ENCODE measurements at places on chromosomes 12 and 14.

DNA sequence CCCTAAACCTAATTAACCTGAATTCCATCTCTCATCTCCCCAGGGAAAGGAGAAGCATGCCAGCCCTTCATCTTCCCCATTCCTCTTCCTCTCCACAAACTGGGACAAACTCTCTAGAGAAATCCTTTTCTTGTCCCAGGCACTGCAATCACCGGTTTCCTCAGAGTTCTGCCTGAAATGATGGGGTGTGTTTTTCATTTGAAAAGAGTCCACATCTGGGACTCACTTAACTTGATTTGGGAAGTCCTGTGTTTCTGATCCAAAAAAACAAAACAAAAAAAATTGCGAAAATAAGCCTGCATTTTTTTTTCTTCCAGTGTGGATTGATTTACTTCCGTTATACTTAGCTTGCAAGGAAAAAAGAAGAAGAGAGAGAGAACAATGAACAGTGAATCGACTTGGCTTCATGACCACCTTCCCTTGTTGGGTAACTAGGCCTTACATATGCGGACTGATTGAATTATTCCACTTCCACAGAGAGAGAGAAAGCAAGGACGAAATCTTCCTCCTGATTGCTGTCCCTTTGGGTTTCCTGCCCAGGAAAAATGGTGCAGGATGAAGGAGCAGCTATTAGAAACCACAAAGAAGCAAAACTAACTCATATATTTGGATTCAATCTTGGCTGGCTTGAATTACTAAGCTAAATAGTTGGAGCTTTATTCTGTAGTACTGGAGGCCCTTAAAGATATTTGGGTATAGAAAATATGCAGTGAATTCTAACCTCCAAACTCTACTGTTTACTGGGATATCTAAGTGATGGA lies 506.2 kb upstream of the TBX3 start:
- no peak for DNase-seq

DNA sequence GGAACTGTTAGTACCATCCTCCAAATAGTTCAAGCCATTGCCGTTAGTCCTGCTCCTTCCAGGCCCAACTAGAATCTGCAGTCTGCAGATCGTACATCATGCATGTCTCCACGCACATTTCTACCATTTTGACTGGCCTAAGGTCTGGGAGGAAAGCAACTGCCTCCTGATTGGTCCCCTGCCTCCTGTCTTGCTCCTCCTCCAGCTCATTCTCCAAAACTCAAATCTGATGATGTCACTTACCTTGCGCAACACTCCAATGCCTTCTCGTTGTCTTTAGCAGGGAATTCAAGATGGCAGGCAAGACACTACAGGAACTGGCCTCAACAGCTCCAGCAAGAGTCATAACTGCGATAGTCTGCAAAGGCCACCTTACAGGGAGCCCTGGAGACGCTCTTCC lies 9.7 kb upstream of the HCAR1 start:
- DNase-seq, result no peak

GRCh38 chr12:13597166-13597565 lies 384.2 kb downstream of the GRIN2B start:
- DNase-seq, result no peak

- no peak for DNase-seq
These were observed 47.3 kb downstream of the PTPN11 start for GRCh38 chr12:112466011-112466422.

DNA sequence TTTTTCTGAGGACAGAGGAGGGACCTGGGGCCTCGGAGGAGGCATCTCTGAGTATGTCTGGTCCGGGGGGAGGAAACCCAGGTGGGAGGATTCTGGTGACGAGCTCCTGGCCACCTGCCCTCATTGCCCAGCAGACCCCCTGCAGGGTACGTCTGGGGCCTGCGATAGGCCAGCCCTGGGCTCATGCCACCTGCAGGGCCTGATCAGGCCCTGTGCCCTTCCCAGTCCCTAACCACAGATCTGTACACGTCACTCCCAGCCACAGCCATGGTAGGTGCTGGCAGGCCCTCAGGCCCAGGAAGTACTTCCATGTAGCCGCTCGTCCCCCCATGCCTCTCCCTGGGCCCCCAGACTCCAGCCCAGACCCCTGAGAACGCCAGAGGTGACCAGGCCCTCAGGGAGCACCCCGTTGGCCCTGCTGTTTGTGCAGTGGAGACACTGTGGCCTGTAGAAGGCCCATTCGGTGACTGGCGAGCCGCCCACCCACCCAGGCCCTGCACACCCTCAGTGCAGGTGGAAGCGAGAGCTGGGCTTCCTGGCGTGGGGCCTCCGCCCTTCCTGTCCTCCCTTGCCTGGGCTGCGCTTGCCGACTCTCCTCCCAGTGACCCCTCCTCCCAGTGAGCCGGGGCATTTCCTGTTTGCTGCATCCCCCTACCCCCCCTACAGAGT lies 5.7 kb downstream of the INF2 start:
- DNase-seq, result no peak

DNA sequence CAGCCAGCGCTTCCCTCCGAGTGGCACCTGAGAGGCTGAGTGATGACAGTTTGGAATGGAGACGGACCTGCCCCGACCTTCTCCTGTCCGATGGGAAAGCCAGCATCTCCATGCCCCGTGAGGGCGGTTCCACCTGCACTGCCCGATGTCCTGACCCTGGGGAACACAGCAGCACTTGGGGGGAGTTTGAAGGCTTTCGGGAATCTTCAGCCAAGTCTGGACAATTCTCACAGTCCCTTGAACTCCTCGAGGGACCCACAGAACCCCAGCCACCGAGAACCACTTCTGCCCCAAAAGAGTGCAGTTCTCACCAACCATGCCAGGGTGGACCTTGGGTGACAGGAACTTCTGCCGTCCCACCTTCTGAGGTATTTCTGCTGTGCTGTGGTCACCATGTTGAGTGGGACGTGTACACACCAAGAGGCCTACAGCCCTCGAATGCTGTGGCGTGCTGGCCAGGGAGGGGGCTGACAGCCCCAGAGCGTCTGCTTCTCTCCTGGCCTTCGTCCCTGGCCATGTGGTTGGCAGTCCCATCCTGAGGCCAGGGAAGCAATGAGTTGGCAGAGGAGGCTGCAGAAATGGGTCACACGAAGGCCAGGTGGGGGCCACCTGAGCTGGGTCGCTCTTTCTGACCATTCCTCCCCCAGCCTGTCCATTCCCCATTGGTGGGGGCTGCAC lies 1.0 kb downstream of the CLBA1 start:
- no peak for DNase-seq

GRCh38 chr12:26276709-26277108 lies 81.3 kb downstream of the SSPN start:
- no peak for DNase-seq

DNA sequence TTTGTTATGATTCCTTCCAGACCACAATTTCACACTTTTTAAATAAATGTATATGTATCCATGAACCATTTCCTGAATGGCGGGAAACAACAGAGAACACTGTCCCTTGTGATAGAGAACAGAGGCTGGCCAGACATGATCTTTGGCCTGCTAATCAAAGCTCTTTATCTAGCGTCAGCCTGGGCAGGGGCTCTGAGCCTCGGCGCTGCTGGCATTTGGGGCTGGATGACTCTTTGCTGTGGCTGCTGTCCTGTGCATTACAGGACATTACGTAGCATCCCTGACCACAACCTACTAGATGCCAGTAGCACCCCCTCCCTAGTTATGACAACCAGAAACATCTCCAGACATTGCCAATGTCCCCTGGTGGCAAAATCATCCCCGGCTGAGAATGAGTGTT lies 77.7 kb downstream of the DNAH10 start:
- DNase-seq, result no peak

GRCh38 chr12:112970391-112970790 lies 7.9 kb upstream of the OAS2 start:
- DNase-seq, result no peak

DNA sequence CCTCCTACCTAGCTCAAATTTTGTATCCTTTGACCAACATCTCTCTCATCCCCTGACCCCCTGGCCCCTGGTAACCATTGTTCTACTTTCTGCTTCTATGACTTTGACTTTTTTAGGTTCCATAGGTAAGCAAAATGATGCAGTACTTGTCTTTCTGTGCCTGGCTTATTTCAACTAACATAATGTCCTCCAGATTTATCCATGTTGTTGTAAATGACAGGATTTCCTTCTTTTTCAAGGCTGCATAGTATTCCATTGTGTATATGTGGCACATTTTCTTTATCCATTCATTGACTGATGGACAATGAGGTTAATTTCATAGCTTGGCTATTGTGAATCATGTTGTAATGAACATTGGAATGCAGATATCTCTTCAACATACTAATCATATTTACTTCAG lies 170.1 kb downstream of the DPY19L2 start:
- no peak for DNase-seq

DNA sequence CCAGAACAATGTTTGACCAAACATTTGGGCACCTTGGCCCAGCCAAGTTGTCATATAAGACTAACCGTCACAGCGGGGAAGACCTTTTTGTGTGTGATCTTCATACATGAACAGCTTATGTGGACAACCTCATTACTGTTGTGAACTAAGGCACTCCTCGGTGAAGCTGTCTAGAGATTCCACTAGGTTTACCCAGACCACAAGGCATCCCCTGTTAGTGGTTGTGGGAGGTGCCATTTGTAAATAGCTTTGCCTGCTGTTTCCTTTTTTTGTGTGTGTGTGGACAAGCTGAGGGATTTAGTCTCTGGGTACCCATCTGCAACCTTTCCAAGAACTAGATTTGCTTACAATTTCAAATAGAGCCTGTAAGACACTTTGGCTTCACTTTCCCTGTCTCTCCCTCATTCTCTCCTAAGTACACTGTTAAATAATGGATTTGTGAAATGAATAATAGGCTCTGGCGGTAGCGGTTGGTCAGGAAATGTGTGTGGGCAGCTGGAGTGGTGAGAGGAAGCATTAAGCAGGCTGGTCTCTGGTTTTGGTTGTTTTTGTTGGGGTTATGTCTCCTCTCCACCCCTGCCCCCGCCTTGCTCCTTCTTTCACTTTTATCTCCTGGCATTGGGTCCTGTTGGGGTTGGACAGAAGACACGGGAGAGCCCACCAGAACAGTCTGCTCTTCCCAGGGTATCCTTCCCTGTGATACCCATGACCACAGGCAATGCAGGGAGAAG lies 727.6 kb downstream of the VRK1 start:
- no peak for DNase-seq

DNA sequence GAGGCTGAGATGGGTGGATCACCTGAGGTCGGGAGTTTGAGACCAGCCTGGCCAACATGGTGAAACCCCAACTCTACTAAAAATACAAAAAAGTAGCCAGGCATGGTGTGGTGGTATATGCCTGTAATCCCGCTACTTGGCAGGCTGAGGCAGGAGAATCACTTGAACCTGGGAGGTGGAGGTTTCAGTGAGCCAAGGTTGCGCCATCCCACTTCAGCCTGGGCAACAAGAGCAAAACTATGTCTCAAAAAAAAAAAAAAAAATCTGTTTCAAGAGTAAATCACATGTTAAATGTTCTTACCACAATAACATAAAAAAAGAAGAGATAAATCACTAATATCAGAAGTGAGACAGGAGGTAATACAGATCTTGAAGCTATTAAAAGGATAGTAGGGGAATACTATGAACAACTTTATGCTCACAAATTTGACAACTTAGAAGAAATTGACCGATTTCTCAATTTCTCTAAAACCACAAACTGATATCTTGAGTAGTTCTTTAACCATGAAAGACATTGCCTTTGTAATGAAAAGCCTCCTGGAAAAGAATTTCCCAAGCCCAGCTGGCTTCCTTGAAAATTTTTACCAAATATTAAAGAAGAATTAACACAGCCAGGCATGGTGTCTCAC lies 37.7 kb downstream of the TAOK3 start:
- DNase-seq, result no peak

DNA sequence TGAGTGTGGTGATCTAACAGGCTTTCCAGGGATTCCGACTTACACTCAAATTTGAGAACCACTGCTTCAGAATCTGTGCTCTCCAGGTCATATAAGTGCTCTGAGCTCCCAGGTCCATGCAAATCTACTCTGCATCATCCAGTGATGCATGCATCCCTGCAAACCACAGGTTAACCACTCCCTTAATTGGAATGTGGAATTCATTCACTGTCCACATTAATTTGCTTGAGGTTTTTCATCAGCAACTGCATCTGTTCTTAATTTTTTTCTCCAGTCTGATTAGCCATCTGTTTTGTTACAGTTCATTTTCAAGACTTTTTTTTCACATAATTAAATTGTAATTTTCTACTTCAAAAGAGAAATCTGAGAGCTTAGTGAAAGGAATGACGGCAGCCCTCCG lies 43.4 kb upstream of the RIN3 start:
- DNase-seq, result no peak

- DNase-seq, result no peak
These were observed 96.9 kb upstream of the EVL start for GRCh38 chr14:99968191-99968920.

- DNase-seq, result no peak
These were observed 140.8 kb upstream of the CNTN1 start for GRCh38 chr12:40551466-40551865.

- no peak for DNase-seq
These were observed 480.5 kb downstream of the PCNX1 start for GRCh38 chr14:71387753-71388152.

- no peak for DNase-seq
These were observed 110.4 kb downstream of the BCAT1 start for GRCh38 chr12:24838531-24838950.

GRCh38 chr12:68119250-68119649 lies 40.3 kb downstream of the IFNG start:
- DNase-seq, result no peak

DNA sequence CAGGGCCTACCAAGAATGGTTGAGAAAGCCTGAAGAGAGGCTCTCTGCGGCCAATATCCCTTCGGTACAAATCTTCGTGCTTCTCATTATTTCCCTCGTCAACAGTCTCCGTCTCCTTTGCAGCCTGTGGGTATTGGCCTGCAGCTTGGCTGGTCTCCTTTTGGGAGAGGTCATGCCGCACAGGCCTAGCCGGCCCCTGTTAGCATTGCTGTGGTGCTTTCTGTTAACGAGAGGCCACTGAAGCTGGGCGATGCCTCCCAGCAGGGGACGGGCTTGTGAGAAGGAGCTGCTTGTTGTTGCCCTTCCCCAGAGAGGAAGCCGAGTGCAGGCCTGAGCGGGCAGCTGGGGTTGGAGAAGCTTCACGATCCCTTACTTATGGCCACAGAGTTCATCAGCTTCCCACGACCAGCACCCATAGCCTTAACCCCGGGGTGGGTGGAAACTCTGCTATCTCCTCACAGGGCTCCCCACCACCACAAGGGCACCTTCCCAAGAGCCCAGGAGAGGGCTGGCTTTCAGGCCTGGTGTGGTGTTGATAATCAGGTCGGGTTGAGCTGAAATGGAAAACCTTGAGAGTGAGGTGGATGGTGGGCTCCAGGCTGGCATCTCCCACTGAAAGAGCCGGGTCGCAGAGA lies 228.6 kb downstream of the ZFP36L1 start:
- DNase-seq, result no peak

GRCh38 chr12:93145086-93145485 lies 216.0 kb upstream of the EEA1 start:
- DNase-seq, result no peak

GRCh38 chr14:57725399-57726077 lies 140.4 kb downstream of the SLC35F4 start:
- DNase-seq, result no peak

DNA sequence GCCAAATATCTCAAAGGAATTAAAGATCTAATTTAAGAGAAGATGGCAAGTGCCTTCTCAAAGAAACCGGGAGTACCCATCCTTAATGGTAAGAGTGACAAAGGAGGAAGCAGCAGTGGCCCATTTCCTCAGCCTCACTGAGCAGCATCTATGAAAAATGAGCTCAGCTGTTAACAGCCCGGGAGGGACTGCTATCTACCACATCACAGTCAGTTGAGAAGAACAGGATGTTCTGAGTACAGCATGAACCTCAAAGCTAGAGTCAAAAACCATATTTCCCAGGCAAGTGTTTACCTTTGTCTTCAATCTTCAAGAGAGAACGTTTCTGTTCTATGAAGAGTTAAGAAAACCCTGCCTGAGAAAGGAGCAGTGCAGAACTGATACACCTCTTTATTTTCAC lies 115.0 kb downstream of the BTG1 start:
- DNase-seq, result peak; percentile 22

- no peak for DNase-seq
These were observed 63.0 kb upstream of the BTG1 start for GRCh38 chr12:92208613-92209121.
